Retinal pigment epithelial cell (primary cell): ENCODE measurements at places on chromosomes 1 and 21.

GRCh38 chr1:235951661-235952060 lies 85.0 kb upstream of the LYST start:
- DNase-seq = no peak

- DNase-seq = no peak
These were observed 34.8 kb downstream of the RIMS3 start for GRCh38 chr1:40630488-40631223.

DNA sequence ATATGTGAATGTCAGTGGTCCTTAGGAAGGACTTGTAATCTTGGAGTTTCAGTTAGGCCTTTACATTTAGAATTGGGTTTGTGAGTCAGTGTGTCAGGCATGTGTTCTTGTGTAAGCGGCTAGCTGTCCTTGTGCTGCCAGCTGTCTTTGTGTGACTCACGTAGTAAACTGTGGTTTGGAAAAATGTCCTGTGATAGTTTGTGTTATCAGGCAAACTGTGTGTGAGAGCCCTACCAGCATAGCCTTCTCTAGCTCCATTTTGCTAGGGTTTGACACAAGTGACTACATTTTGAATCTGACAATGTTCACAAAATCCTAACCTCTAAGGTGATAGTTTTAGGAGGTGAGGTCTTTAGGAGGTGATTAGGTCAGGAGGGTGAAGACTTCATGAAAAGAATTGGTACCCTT lies 6.9 kb upstream of the SLC35D1 start:
- DNase-seq = peak; percentile 85

- no peak for DNase-seq
These were observed 650.3 kb upstream of the NR5A2 start for GRCh38 chr1:199377211-199377610.

GRCh38 chr1:74731399-74732052 lies 1.3 kb downstream of the CRYZ start:
- DNase-seq = no peak

DNA sequence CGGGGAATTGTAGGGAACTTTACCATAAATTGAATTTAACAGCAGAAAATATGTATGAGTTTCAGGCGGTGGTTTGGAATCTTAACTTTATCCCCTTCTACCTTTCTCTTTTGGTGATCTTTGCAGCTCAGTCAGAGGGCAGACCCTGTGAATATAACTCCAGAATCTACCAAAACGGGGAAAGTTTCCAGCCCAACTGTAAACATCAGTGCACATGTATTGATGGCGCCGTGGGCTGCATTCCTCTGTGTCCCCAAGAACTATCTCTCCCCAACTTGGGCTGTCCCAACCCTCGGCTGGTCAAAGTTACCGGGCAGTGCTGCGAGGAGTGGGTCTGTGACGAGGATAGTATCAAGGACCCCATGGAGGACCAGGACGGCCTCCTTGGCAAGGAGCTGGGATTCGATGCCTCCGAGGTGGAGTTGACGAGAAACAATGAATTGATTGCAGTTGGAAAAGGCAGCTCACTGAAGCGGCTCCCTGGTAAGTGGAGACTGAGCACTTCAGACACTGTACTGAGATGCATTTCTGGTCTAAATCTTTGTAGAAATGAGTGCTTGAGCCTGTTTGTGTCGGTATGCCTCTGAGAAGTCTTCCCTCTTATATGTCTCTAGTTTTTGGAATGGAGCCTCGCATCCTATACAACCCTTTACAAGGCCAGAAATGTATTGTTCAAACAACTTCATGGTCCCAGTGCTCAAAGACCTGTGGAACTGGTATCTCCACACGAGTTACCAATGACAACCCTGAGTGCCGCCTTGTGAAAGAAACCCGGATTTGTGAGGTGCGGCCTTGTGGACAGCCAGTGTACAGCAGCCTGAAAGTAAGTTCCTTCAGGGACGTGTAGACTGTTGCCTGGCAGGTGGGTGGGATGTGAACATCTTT lies 1.5 kb downstream of the CCN1 start:
- DNase-seq = no peak

DNA sequence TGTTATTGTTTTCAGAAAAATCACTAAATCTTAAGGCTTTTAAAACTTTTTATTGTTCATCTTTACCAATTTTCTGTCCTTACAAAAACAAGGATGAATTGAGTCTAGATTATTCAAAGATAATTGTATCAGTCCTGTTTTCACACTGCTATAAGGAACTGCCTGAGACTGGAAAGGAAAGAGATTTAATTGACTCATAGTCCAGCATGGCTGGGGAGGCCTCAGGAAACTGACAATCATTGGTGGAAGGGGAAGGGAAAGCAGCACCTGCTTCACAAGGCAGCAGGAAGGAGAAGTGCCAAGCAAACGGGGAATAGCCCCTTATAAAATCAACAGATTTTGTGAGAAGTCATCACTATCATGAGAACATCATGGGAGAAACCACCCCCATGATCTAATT lies 455.6 kb upstream of the ZP4 start:
- no peak for DNase-seq

GRCh38 chr1:64363616-64364015 lies 106.3 kb upstream of the CACHD1 start:
- DNase-seq = no peak

DNA sequence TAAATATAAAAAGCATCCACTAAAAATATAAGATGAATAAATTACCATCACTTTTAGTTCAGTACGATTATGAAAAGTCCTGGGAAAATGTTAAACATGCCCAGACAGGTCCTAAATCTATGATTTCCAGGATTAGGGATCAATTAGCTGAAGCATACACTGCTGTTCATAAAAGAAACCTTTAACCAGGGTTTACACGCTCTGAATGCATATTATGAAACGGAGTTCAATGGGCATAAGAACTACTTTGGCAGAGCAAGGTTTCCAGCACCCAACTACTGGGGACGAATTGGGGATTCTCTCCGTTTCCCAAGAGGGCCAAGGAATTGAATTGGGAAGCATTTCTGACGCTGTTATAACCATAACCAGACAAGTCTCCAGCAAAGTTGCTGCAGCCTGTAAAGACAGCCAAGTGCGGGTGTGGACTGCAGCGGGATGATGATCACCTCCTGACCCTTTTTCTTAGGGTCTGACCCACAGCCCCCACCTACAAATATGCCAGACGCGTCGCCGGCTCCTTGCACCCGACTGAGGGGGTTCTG lies 1.6 kb downstream of the SLC30A1 start:
- no peak for DNase-seq

GRCh38 chr1:51794868-51795267 lies 83.7 kb downstream of the NRDC start:
- DNase-seq = no peak

- no peak for DNase-seq
These were observed 150.3 kb downstream of the ETS2 start for GRCh38 chr21:38956007-38956406.

GRCh38 chr1:83625646-83626045 lies 373.3 kb downstream of the TTLL7 start:
- no peak for DNase-seq

GRCh38 chr1:57678138-57678537 lies 254.3 kb upstream of the DAB1 start:
- no peak for DNase-seq

- DNase-seq = no peak
These were observed 82.3 kb downstream of the FCRL5 start for GRCh38 chr1:157469752-157470675.

GRCh38 chr1:156050376-156050775 lies 3.2 kb downstream of the UBQLN4 start:
- no peak for DNase-seq

- peak; percentile 19 for DNase-seq
These were observed 22.6 kb downstream of the CASP9 start for GRCh38 chr1:15501208-15502032.

GRCh38 chr1:191620883-191621282 lies 537.4 kb upstream of the RGS18 start:
- no peak for DNase-seq

GRCh38 chr1:107739651-107740050 lies 225.3 kb downstream of the VAV3 start:
- no peak for DNase-seq

DNA sequence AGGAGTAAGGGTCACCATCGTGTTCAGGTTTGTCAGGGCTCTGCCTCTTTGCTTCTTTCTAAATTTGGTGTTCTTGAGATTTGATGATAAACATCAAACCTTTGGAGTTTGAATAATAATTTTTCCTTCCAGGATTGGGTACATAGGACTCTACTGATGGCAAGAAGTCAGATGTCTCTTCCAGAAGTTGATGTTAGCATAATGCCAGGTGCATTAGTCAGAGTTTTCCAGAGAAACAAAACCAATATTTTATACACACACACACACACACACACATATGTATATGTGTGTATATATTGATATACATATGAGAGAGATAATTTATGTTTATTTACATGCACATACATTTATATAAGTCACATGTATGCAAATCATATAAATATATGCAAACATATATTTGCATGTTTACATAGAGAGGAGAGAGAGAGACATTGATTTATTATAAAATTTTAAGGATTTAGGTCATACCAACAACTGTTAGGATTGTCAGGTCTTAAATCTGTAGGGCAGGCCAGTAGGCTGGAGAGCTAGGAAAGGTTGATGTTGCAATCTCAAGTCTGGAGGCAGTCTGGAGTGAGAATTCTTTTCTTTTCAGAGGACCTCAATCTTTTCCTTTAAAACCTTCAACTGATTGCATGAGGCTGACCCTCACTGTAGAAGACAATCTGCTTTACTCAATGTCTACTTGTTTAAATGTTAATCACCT lies 199.2 kb downstream of the HLX start:
- DNase-seq = no peak

DNA sequence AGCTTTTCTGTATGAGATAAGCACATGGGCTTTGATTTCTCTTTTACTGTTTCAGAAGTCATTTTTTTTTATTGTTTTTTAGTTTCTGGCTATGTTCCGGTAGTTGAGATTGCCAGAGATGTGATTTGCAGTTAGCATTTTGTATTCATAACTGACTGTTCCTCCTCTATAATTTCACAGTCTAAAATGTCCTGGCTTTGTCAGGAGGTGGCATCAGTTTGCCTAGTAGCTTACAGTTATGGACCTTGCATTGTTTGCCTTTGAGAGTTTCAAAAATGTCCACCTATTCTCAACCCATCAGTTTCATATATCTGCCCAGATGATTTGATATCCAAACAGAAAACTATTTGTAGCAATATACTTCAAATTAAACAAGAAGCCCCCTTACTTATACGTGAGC lies 39.5 kb upstream of the ST6GALNAC3 start:
- DNase-seq = no peak

DNA sequence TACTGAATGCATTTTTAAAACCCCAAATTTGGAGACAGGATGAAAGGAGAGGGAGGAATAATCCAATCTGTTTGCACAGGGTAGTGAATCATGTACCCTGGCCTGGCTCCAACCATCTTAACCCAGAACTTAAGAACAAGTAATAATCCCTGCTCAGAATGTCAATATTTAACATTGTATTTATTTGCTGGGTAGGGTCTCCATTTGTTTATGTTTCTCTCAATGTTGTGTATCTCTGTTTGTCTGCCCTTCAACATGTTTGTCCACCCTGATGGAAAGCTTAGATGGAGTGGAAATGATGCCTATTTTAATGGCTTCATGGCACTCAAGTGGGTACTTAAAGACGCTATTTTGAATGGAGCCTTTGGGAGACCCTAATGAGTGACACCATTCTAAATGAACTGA lies 54.4 kb upstream of the CDC42BPA start:
- DNase-seq = peak; percentile 46

DNA sequence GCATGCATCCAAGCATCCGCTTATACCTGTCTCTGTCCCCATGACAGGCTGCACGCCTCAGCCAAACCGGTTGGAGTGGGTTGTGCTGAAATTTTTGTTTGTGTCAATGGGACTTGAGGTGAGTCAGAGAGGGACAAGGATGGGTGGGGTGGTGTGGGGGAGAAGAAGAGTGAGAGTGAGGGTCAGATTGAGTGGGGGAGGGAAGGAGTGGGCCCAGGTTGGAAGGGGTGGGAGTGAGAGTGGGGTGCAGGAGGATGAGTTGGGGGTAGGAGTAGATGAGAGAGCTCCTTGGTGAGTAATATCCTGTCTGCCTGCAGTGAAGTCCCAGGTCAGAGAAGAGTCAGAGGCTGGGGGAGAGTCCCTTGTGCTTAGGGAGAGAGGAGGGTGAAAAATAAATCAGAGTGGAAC lies 3.3 kb upstream of the NECTIN4 start:
- DNase-seq = no peak

GRCh38 chr1:176903474-176903873 lies 261.0 kb downstream of the ASTN1 start:
- DNase-seq = peak; percentile 54

DNA sequence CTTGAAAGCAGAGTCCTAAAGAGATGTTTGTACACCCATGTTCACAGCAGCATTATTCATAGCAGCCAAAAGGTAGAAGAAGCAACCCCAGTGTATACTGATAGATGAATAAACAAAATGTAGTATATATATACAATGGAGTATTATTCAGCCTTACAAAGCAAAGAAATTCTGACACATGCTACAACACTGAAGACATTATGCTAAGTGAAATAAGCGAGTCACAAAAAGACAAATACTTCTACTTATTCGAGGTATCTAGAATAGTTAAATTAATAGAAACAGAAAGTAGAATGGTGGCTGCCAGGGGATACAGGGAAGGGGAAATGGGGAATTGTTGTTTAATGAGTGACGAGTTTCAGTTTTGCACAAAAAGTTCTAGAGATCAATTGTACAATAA lies 23.5 kb downstream of the COP1 start:
- no peak for DNase-seq

- no peak for DNase-seq
These were observed 65.1 kb upstream of the RGS21 start for GRCh38 chr1:192251735-192252134.

DNA sequence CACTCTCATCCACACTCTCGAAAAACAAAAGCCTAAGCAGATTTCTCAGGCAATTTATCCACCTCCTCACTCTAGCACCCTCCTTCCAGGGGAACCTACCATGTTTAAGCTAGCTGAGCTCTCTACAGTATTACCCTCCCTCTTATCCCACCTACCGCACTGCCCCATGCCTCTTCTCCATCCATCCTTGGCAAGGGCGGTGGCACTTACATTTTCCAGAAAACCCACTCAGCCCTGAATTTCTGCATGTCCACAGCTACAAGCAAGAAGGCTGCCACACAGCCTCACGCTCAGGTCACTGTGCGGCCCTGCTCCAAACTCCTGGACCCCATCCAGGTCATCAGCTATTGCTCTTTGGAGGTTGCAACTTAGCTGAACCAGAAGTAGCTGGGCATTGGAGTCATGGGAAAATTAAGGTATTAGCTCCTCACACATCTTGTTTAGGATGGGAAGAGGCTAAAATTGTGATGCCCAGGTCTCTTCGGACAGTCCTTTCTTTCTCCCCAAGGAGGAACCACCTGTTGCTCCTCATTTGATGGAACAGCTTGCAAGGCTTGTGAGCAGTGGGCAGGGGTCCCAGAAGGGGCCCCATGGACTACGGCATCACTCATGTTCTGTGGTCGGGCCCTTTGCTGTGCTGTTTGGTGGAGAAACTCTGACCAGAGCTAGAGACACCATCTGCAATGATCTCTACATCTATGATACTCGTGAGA lies 1.1 kb downstream of the KLHDC9 start:
- DNase-seq = no peak

GRCh38 chr1:54405898-54406293 lies 298 bp downstream of the SSBP3 start:
- DNase-seq = no peak

- no peak for DNase-seq
These were observed 16.5 kb upstream of the LCE2D start for GRCh38 chr1:152646656-152647055.
